Left ventricle myocardium inferior (tissue), 1 donor: ENCODE measurements at places on chromosomes 6 and 20. TPM values are rescaled to one million over a fixed set of nuclear protein-coding genes. Genes with fewer than 3 reads are reported as not detected.

The NR2E1 gene
- total RNA-seq: not detected

The OR2H1 gene
- not detected for total RNA-seq

The TNFRSF6B gene
- 0.27 TPM for total RNA-seq

The FOXA2 gene
- total RNA-seq: not detected

The DEFB132 gene
- not detected for total RNA-seq

The ACTL10 gene
- total RNA-seq: 0.22 TPM

The KCNS1 gene
- total RNA-seq: 0.14 TPM

The TXLNB gene
- 137 TPM for total RNA-seq

- no peak for DNase-seq
Measured at GRCh38 chr20:60691966-60692615, 560.0 kb upstream of the CDH4 start.

DNA sequence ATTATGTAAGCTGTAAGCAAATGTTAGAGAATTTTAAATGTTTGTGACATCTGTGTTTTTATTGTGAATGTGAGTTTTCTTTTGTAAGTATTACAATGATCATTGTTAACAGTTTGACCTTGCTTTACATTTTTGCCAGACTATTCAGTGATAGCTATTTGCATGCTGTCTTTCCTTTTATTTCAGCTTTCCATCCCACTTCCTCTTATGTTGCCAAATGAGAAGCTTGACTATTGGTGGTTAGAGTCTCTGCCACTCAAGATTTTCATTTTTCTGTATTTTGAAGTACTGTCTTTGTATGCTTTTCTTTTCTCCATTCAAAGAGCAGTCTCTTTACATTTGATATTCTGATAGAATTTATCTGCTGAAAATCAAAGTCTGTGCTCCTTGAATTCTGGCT, 104.1 kb downstream of the PRIM2 start:
- no peak for DNase-seq

DNA sequence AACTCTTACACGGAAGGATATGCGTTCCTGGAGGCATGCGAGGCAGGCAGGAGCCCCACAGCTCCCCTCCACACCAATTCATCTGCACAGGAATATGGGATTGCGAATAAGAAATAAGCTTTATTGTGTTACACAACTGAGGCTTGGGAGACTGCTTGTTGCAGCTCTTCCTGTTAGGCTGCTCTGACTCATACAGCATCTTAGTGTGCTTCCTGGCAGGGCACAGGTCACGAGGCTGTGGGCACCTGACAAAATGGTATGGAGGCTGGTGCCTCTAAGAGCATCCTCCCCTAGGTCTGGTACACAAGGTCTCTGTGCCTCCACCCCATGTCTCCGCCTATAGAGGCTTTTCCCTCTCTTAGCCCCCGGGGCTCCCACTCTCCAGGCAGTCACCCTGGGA, 6.8 kb downstream of the SLC22A3 start:
- no peak for DNase-seq

GRCh38 chr6:150987371-150987828, 121.9 kb downstream of the MTHFD1L start:
- DNase-seq: no peak

DNA sequence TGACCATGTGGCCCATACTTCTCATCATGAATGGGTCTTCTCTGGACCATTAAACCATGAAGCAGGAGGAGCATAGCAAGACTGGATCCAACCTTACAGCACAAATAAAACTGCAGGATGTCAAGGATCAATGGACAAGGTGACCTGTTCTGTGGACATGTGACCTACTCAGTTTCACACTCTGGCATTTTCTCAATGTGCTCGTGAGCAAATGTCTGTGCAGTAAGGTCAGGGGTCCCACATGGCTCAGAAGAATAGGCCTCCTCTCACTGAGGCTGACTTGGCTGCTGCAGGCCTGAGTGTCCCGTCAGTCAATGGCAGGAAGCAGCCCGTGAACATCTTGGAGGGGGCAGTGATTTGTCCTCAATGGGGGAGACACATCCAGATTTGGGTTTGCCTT, 60.2 kb upstream of the IL20RA start:
- DNase-seq: no peak

- no peak for DNase-seq
Measured at GRCh38 chr6:128403618-128404444, 116.6 kb downstream of the PTPRK start.

GRCh38 chr6:168196881-168197635, 118.0 kb upstream of the FRMD1 start:
- no peak for DNase-seq

DNA sequence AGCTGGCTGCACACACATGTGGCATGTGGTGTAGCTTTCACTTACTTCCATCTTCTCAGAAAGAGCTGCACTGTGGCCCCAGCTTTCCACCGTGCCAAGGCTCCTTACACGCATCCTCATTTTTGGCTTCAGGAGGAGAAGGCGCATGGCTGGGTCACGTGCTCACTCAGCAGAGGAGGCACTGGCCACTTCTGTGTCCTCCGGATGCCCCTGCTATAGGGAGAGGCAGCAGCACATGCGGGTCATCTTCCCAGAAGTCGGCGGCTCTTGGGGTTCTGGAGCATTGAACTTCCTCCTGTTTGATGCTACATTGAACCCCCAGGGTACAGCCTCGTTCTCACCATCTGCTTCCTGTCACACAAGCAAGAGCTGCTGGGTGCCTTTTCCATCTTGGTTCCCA, 111.3 kb downstream of the FAM120B start:
- DNase-seq: no peak

DNA sequence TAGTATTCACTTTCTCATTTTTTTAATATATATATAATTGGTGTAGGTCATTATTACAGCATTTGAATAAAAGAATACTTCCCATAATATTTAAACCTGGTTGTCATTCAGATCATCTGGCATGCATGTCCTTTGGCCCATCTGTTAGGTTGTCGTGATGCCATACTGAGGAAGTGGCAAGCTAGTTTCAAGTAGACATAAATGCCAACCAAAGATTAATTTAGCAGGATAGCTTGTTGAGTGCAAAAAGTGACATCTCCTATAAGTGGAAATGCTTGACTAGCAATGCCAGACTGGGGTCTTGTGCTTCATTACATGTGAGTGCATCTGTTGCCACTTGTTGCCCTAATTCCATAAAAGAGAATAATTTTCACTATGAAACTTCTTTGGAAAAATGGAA, 1044.7 kb downstream of the GRIK2 start:
- no peak for DNase-seq

GRCh38 chr6:11875325-11876109, 96.9 kb upstream of the ADTRP start:
- DNase-seq: no peak

DNA sequence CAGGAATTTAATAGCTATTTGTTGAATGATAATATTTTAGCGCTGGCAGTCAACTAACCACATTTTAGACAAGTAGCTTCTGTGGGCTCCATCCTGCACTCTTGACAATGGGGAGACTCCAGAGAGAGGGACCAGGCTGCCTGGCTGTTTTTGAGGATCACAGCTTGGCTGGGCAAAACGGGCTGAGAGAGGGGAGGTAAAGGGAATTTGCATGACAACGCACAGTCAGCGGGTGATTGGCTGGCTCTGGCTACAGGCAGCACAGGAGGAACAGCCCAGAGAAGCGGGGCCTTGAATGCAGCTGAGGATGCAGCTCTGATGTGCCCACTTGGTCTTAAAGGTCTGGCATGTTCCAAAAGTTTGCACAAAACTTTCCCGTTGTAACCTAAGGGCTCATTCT, 41.2 kb downstream of the LRFN2 start:
- no peak for DNase-seq

DNA sequence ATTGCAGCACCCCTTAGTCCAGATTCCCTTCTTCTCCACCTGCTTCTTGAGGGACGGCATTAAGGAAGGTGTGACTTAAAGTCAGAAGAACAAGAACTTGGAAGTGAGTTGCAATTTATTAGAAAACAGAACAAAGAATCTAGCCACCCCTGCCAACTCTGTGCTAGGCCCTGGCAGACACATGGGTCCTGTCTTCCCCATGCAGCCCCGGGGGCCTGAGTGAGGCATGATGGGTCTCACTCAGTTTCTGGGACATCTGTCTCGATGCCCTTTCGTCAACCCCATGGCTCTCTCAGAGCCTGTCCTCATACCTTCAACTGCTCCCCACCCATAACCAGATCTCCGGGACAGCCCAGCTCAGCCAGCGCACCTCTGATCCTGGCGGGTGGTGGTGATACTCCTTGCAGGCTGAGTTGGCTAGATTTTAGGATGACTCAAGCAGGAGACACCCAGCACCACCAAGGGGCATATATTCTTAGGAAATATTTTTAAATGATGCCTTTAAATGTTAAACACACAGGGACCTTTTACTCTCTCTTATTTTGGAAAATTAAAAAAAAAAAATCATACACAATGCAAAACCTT, 143.2 kb upstream of the RNF24 start:
- DNase-seq: no peak

- peak; percentile 72 for DNase-seq
Measured at GRCh38 chr6:100228834-100229441, 234.9 kb upstream of the MCHR2 start.

DNA sequence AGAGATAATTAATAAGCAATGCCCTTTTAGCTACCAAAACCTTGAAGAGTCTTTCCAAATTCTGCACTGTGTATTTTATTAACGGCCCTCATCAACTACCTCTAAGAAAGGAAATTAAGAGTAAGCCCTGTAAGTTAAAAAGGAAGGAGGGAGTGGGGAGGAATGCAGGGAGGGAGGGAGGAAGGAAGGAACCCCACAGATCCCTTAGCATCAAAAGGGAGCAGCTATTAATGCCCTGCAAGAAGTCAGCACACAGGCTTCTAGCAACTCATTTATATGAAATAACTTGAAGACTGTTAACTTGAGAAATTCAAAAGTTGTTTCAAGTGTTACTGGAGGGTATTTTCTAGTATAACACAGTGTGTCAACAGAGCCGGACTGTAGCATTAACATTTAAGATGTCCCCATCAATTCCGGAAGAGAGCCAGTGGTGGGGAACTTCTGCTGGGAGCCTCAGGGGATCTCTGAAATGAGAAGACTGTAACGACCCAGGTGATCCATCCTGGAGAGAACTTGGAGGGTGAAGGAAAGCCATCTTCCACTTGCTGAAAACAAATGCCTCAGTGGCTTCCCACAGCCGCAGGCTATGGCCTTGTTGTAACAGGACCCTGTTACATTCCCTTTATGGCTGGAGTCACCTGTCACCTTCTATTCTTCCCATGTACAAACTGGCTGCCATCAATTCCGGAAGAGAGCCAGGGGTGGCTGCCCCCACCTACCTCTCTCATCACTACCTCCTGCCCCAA, 33.2 kb downstream of the SLC22A23 start:
- no peak for DNase-seq

- no peak for DNase-seq
Measured at GRCh38 chr6:126033696-126034095, 47.4 kb downstream of the TRMT11 start.

- peak; percentile 15 for DNase-seq
Measured at GRCh38 chr20:5863040-5863833, 87.1 kb downstream of the TRMT6 start.

GRCh38 chr20:5612581-5613301, 137.5 kb upstream of the SHLD1 start:
- no peak for DNase-seq

DNA sequence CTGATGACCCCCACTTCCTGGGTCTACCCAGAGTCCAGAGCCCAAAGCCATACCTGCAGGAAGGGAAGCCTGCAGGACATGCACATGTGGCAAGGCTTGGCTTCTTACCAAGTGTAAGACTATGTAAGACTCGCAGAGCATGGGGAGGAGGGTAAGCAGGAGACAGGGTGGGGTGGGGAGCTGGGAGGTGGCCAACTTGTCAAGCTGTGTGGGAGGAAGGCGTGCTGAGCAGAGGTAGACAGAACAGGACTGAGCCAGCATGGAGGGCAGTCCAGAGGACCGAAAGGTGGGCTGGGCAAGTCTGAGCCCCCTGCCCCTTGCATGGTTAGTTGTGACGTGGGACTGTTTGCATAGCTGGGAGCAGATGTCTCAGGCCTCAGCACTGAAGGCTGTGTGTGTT, 53.4 kb upstream of the RNF24 start:
- no peak for DNase-seq

DNA sequence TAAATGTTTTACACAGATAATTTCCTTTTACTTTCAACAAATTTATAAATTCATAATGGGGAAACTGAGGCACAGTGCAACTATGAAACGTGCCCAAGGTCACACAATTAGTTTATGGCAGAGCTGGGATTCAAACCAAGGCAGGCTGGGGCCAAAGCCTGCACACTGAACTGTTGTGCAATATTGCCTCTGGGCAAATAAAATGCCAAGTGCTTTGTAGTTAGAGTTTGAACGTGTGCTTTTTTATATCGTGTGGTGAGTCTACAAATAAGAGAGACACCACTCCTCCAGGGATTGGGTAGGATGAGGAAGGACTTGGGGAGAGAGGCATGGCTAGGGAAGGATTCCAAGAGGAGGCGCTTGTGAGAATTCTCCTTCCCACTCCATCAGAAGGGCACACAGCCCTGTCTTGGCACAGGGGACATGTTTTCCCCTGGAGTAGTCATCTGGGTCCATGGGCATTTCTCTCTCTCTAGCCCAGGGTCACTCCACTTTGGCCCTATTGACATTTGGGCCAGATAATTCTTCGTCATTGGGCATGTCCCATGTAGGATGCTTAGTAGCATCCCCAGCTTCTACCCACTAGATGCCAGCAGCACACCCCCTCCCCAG, 2.8 kb upstream of the CDH22 start:
- DNase-seq: no peak

- DNase-seq: no peak
Measured at GRCh38 chr6:149122850-149123821, 194.4 kb upstream of the TAB2 start.

DNA sequence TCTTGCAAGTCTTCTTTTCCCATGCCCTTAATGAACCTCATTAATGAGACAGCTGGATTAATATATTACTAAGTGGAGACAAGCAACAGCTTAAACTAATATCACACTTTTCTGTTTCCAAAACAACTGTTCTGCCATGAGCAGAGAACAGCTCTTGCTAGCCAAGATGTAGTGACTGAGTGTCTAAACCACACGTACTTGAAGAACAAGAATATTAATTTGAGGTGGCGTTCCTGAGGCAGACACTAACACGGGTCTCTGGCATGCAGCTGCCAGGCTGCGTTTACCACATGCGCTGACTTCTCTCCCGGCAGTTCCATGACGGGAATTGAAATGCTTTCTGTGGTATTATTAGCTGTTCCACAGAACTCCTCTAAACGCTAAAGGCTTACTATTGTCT, 80.6 kb downstream of the FNDC1 start:
- no peak for DNase-seq

DNA sequence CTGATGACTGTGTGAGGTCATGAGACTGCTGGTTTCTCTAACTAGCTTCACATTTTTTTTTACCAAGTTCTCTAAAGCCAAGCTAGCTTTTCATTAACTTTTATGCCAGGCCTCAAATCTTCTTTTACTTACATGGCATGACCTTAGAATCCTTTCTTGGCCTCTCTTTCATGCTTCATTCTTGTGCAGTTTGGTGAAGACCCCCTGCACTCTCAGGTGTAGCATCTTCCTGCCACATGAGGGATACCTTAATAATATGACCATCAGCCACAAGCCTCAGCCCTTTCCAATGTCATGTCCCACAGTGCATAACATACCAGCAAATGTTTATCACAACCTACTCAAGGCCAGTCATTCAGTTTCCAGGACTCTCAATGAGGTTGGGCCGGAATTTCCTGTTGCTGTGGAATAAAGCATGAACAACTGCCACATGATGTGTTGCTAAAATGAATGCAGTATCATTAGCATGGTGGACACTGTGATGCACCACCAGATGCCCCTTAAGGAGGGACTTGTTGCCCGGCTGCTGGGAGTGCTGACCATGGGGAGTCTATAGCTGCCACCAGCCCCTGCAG, 72.2 kb downstream of the RIN2 start:
- no peak for DNase-seq

- DNase-seq: no peak
Measured at GRCh38 chr6:87575423-87575822, 14.4 kb downstream of the RARS2 start.

- no peak for DNase-seq
Measured at GRCh38 chr6:14126191-14126590, 8.6 kb downstream of the CD83 start.
